Epithelial cell of esophagus (primary cell): ENCODE measurements at places on chromosomes 6 and 20.

DNA sequence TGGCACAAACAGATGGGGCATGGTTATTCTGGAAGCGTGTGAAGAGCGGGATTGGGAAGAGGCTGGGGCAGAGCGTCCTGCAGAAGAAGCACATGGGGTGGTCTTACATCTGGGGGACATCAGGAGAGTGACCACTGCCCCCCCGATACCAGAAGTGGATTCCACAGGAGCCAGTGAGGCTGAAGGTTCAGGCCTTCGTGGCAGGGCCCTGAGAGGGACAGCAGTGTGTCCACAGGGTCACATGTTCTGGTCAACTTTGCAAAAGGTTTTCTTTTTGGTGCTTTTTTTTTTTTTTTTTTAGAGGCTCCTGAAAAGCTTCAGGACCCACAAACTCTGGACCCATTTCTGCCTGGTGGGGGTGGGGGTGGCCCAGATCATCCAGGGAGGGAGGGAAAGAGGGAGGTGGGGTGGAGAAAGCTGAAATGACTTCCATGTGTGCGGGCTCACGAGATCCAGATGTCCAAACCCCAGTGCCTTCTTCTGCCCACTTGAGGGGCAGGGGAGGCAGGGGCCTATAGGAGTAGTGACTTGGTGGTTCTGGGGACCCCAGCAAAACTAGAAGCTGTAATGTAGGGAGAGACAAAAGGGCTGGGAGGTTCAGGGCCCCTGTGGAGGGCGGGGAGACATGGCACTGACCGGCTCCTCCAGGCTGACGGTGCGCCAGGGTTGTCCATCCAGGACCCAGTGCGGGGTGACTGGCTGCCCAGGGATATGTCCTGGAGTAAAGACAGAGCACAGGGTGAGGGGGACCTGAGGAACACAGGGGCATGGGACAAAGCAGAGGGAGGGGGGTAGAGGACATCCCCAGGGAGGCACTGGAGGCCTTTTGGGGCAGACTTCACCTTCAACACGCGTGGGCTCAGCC is 2.7 kb downstream of the ADAM33 start:
- no peak for DNase-seq

- DNase-seq, result no peak
These were observed 16.4 kb downstream of the CYB5R4 start for GRCh38 chr6:83875843-83876242.

DNA sequence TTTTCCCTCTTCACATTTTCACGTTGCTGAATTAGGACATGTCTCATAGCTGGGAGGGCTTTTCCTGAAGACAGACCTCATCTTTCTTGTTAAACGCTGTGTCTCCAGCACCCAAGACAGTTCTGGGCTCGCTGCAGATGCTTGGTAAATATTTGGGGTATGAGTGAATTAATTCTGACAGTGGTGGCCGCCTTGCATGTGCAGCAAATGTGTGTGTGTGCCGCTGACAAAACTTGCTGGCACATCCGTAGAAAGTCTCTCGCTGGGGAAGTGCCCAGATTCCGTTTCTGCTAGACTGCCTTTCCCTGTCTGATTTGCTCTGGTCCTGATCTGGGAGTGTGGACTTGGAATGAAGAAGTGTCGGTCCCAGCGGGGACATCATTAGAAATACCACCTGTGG is 48.2 kb upstream of the ZNFX1 start:
- DNase-seq, result no peak

DNA sequence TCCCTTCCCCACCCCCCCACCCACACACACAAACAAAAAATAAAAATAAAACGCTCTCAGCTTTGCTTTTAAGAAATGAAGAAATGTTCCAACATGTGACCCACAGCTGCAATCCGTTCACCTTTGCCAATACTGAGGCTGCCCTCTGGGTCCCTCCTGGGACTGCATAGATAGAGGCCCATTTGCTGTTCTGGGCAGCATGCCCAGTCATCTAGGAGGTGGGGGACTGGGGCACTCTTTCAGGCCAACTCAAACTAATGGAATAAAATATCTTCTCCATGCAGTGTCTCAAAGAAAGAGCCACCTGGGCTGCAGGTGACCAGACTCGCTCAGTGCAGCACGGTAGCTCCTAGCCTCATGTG is 79.9 kb downstream of the SLC22A3 start:
- no peak for DNase-seq

- peak; percentile 46 for DNase-seq
These were observed 7.6 kb downstream of the PRND start for GRCh38 chr20:4729265-4729664.

DNA sequence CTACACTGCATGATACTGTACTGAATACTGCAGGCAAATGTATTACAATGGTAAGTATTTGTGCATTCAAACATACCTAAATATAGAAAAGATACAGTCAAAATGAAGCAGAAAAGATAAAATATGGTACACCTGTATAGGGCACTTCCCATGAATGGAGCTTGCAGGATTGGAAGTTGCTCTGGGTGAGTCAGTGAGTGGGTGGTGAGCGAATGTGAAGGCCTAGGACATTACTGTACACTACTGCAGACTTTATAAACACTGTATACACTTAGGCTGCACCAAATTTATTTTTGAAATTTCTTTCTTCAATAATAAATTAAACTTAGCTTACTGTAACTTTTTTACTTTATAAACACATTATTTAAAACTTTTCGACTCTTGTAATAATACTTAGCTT is 213.1 kb downstream of the ATXN1 start:
- DNase-seq, result peak; percentile 52

- no peak for DNase-seq
These were observed 13.5 kb downstream of the MBOAT1 start for GRCh38 chr6:20198775-20199174.

- no peak for DNase-seq
These were observed 12.2 kb downstream of the TTLL2 start for GRCh38 chr6:167336844-167337630.

GRCh38 chr6:86331265-86331840 is 606.0 kb upstream of the HTR1E start:
- no peak for DNase-seq

DNA sequence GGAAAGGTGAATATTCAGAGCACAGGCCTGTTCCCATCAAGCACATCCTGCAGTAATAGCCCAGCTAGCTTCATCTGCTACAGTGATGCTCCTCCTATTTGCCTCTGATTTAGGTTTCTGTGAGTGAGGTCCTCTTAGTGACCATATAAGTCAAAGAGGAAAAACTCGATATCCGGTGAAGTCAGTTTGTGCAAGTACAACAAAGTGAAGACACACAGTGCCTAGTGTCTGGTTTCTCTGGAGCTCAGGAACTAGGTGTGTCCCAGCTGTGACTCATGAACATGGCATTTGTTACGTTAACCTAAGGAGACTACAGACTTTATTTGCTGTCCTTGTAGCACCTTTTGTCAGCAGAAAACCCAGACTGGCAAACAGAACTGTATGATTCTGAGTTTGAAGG is 33.9 kb downstream of the EDN1 start:
- peak; percentile 100 for DNase-seq

- peak; percentile 65 for DNase-seq
These were observed 15.8 kb downstream of the POM121L2 start for GRCh38 chr6:27296106-27296783.

- no peak for DNase-seq
These were observed 1.4 kb upstream of the ENPP5 start for GRCh38 chr6:46172176-46172575.

GRCh38 chr20:37316116-37316774 is 26.8 kb downstream of the MANBAL start:
- no peak for DNase-seq

DNA sequence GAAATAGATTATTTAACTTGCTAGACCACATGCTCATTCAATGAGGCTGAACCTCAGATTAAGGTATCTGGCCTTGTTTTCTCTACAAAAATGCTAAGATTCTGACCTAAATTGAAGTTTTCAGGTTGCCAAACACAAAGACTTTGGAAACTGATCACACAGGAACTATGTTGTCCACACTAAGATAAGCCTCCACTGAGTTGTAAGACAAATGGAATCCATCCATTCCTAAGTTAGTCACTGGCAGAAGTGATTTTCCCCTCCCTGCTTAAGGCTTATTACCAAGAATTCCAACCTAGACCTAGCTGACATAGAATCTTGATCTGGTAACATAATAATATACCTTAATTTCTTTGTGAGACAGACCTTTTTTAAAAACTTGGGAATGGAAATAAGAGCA is 608.1 kb downstream of the TENT5A start:
- no peak for DNase-seq

- DNase-seq, result peak; percentile 40
These were observed 690 bp downstream of the GDAP1L1 start for GRCh38 chr20:44247586-44248409.

- peak; percentile 90 for DNase-seq
These were observed 50.5 kb upstream of the DST start for GRCh38 chr6:56693246-56693607.

GRCh38 chr6:42704251-42704936 is 18.0 kb downstream of the PRPH2 start:
- DNase-seq, result peak; percentile 9

GRCh38 chr6:161792851-161793493 is 519.1 kb upstream of the AGPAT4 start:
- no peak for DNase-seq

DNA sequence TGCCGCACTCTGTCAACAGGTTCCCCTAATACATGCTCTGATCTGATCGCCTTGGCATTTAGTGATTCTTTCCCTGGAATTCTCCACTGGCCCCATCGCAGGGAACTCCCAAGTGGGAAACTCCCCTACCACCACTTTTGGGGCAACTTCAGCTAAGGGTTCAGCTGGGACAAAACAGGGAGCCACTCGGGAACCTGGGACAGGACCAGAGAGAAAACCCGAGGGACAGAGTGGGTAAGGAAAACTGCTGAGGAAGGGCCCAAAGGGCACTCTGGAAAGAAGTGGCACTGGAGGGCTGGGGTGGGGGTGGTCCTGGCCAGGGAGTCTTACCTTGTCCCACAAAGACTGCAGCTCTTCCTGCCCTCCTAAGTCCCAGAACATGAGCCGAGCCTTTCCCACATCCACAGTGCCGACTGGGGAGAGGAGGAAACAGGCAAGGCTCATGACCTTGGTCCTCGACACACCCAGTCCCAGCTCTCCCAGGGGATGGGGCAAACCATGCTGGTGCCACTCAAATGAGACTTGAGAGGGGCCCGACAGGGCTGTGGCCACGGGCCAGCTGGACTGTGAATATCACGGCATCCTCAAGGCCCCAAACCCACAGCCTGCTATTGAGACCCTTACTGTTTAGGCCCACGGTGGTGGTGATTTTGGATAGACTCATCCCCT is 1.6 kb downstream of the ARFRP1 start:
- DNase-seq, result no peak

GRCh38 chr6:168956884-168957730 is 296.5 kb downstream of the THBS2 start:
- DNase-seq, result peak; percentile 77

GRCh38 chr6:35088281-35089215 is 52.6 kb downstream of the TCP11 start:
- no peak for DNase-seq

GRCh38 chr6:47132724-47133123 is 90.6 kb upstream of the ADGRF1 start:
- DNase-seq, result no peak

- no peak for DNase-seq
These were observed 5.9 kb upstream of the PTPN1 start for GRCh38 chr20:50504231-50504823.

DNA sequence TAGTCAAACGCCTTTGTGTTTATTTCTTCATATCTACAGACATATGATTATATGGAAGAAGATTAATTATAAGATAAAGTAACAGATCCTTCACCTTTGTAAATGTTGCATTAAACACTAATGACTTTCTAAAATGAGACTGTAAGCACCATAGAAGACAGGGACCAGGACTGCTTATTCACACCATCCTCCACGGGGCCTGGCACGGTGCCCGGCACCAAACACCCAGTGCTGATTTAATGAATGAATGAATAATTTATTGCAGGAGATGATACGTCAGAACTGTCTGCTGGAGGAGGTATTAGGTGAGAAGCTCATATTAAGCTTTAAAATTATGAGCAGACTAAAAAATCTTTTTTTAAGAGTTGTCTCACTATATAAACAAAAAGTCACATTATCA is 88.3 kb downstream of the SLX4IP start:
- peak; percentile 59 for DNase-seq

GRCh38 chr6:158991017-158991723 is 8.8 kb downstream of the RSPH3 start:
- peak; percentile 73 for DNase-seq

DNA sequence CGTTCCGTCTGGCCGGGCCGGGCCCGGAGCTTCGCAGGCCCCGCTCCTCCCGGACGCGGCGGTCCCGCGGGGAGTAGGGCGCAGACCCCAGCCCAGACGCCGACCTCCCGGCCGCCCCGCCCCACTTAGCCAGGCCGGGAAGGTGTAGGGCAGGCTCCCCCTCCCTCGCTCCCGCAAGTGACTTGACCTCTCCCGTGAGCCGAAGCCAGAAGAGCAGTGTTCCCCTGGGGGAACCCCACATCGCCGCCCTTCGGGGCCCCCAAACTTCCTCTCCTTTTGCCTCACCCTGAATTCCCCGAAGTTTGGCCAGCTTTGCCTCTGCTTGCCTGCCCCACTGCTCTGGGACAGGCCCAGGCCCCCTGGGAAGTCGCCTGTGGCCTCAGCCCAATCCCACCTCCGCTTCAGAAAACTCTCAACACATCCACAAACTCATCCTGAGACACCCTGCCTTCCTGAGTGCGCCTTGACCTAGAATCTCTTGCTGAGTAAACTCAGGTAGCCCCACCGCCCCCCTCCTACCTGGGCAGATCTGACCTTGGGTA is 524 bp upstream of the NOL4L start:
- DNase-seq, result no peak

DNA sequence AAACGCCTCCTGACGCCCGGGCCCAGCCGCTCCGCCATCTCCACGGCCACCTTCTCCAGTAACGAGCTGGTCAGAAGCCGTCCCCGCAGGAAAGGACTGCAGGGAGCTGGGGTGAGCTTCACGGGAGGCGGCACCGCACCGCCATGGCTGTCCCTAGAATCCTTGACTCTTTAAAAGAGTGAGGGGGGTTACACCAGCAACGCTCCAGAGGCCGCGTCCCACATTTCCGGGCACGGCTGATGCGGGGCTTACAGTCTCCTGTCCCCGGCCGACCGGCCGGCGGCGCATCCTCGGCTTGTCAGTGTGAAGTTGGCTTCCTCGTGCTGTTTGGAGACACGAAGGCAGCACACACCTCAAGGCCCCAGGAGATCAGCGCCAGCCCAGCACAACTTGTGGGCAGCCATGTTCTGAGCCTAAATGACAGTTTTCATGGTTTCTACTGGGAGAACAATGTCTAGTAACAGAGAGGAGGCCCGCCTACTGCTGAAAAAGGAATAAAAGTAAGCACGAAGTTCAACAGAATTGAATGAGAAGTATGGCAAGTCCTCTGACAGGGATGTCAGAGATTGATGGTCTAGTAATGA is 30.4 kb downstream of the SLC2A4RG start:
- DNase-seq, result no peak

DNA sequence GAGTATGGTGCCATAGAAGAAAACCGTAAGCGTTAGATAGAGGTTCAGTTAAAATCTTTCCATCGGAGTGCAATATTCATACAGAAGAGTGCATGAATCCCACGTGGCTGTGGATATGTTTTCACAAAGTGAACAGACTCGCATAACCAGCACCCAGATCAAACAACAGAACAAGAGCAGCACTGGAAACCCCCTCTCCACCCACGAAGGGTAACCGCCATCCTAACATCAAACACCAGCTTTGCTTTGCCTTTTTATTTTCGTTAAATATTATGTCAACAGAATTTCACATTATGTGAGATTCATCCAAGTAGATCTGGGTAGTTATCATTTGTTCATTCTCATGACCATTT is 4.7 kb downstream of the GTSF1L start:
- no peak for DNase-seq
